ENCODE measurements at places on chromosomes 5 and 9. TPM values are rescaled to one million over a fixed set of nuclear protein-coding genes. Genes with fewer than 3 reads are reported as not detected.

- H3K27me3 ChIP-seq = peaks cover 3% of the 10 kb centered on the region
- peaks cover 20% of the 10 kb centered on the region for H3K4me1 ChIP-seq
- peak overlapping the region; percentile 95 for H3K27ac ChIP-seq
- peak overlapping the region; percentile 99 for H3K4me3 ChIP-seq
These were observed 1.2 kb downstream of the SRFBP1 start for GRCh38 chr5:121962958-121963357.

MAMDC4 gene
- 18.0 TPM for total RNA-seq

DNA sequence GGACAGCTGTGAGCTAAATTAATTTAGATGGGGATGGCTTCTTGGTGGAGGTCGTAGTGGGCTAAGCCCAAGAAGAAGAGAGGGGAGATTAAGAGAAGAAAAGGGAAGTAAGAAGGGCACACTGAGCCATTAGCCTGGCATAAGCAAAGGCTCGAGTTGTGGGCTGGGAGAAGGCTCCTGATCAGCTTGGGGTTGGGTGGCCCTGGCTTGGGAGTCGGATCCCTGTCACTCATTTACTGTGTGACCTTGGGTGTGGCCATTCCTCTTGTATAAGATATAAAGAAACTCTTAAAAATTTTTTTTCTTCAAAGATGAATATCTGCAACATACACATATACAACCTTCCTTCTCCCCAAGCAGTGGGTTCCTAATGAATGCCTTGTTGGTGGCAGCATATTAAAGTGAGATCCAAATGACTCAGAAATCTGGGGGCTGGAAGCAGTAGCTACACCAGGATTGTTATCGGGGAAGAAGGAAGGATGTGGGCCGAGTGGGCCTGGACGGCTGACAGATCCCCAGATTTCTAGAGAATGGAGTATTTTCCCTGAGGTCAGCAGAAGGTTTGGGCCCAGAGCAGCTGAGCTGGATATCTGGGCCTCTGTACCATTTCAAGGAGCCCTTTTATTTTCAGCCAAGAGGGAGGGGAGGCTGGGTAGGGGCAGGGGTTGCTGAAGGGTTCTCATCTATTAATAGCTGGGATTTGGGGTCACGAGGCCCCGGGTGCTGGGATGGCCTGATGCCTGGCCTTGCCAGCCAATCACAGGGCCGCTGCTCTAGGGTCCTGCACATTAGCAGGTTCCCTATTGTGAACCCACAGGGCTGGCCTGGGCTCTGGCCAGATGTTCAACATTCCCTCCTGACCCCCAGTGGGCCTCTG lies 52.1 kb downstream of the PPARGC1B start:
- H3K27ac ChIP-seq = no peak overlapping the region
- no peak for DNase-seq
- no peaks in the 10 kb centered on the region for H3K27me3 ChIP-seq

DNA sequence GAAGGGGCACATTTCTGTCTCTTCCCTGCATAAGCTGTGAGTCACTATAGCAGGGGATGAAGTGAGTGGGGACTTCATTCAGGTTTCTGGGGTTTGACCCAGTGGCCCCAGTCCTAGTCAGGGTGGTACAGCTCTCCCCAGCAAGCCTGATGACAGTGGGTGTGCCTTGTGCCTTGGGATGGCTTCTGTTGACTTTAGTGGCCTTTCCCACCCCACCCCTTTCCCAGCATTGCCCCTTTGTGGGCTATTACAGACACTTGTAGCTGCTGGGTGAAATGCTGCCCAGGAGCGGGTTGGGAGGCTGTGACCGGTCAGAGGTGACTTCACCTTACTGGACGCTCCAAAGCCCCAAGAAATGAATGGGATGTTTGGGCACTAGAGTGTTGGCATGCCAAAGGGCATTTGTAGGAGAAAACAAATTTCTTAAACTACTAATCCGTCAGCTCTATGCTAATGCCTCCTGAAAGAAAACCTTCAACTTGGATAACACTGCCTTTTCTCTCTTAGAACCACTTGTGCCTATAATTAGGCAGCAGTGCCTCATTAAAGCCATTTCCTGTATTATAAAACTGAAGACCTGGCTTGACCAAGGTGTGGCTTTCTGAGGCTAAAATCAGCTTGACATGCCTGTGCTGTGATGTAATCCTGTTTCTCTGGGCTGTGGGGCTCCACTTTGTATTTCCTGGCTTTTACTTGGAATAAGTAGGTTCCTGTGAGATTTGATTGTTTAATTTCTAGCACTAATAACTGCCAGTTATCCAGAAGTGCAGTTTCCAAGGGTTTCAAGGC lies 119.0 kb upstream of the SLC25A48 start:
- no peaks in the 10 kb centered on the region for H3K4me1 ChIP-seq
- peaks cover 5% of the 10 kb centered on the region for H3K27me3 ChIP-seq
- no peak overlapping the region for H3K27ac ChIP-seq
- no peaks in the 10 kb centered on the region for H3K36me3 ChIP-seq

GRCh38 chr5:158599157-158599556 lies 500.6 kb downstream of the EBF1 start:
- no peak overlapping the region for H3K27ac ChIP-seq
- H3K36me3 ChIP-seq = no peaks in the 10 kb centered on the region
- no peak for DNase-seq
- no peaks in the 10 kb centered on the region for H3K4me1 ChIP-seq
- H3K27me3 ChIP-seq = no peaks in the 10 kb centered on the region

ORM2 gene
- not detected for total RNA-seq

DNA sequence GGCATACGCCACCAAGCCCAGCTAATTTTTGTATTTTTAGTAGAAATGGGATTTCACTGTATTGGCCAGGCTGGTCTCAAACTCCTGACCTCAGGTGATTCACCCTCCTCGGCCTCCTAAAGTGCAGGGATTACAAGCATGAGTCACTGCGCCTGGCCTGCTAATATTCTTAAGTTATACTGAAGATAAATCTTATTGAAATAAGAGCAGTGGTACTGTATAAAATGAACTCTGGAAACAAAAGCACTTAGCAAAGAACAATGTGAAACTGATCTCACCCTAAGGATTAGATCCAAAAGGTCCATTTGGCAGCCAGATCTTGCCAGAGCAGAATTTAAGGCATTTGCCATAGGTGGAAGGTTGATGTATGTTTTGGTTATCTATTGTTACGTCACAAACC lies 27.1 kb downstream of the CYSTM1 start:
- H3K4me1 ChIP-seq = peaks cover 6% of the 10 kb centered on the region
- H3K27ac ChIP-seq = no peak overlapping the region
- H3K27me3 ChIP-seq = no peaks in the 10 kb centered on the region
- H3K36me3 ChIP-seq = peaks cover 6% of the 10 kb centered on the region

HTR1A gene
- total RNA-seq = not detected

TMEFF1 gene
- total RNA-seq = 0.20 TPM

DNA sequence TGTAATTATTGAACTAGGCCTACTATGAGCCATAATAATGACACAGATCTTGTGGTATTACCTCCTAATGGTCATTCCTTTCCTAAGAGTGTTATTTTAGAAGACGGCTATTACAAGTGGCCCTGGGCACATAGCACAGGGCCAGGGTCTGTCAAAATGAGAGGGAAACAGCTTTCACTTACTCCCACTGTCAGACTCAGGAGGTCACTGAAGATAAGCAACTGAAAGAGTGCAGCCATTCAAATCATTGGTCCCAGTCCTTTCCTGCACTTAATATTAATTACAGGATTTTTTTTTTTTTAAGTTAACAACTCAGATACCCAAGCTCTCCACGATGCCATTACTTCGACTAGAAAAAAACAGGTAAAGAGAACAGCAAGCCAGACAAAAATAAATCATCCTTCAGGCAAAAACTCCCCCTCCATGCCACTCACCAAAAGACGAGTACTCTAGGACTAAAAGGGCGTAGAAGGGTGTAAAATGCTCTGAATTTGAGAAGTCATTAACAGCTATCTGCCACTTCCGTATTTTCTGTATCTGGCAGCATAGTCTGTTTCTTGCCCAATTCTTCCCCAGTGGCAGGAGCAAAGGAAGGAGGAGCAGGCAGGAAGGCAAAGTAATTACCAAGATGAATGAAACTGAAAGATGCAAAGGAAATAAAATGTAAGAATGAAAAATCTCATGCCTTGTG lies 87.4 kb downstream of the ZNF608 start:
- DNase-seq = no peak
- H3K36me3 ChIP-seq = no peaks in the 10 kb centered on the region
- H3K27me3 ChIP-seq = peaks cover 24% of the 10 kb centered on the region
- H3K27ac ChIP-seq = no peak overlapping the region
- H3K4me3 ChIP-seq = no peak overlapping the region

DNA sequence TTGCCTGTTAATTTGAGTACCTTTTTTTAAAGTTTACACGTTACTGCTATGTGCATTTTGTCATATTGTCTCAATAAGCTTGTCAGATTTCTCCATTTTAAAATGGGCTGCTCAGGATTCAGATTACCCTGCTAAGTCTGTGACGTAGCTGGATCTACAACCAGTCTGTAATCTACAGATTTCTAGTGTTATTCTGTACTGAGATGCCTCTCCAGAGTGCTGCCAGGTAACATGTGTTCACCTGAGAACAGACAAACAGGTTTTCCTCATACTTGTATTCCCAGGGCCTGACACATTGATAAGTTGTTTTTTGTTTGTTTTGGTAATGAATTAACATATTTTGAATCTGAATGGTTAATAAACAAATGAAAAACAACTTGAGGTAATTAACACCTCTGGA lies 15.3 kb downstream of the RAB24 start:
- H3K4me3 ChIP-seq = no peak overlapping the region
- no peaks in the 10 kb centered on the region for H3K27me3 ChIP-seq
- no peak for DNase-seq
- H3K36me3 ChIP-seq = peaks cover 38% of the 10 kb centered on the region
- H3K27ac ChIP-seq = no peak overlapping the region

ZNF474 gene
- not detected for total RNA-seq

GOLGA1 gene
- 23.4 TPM for total RNA-seq

- no peak overlapping the region for H3K27ac ChIP-seq
- no peak overlapping the region for H3K4me3 ChIP-seq
- peaks cover 64% of the 10 kb centered on the region for H3K27me3 ChIP-seq
- peaks cover 3% of the 10 kb centered on the region for H3K4me1 ChIP-seq
These were observed 9.2 kb downstream of the CNTFR start for GRCh38 chr9:34580358-34580757.

DNA sequence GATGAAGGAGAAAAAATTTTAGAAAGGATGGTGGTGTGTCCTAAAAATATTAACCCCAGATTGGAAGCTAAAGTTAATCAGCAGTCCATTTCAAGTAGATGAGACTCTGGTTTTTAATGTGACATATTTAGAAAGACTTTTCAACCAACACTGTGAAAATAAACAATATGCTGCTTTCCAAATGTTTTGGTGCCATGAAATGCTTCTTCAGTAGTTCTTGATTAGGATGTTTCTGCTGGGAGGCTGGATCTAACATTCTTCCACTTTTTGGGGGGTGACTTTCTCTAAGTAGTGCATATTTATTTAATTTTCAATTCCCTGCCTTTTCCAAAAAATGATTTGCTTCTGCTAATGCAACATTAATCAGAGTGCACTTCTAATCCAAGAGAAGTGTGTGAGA lies 593.3 kb upstream of the DMAC1 start:
- H3K27ac ChIP-seq = no peak overlapping the region
- peaks cover 3% of the 10 kb centered on the region for H3K4me1 ChIP-seq
- H3K4me3 ChIP-seq = no peak overlapping the region
- H3K36me3 ChIP-seq = no peaks in the 10 kb centered on the region
- DNase-seq = no peak
- peaks cover 2% of the 10 kb centered on the region for H3K27me3 ChIP-seq

PCDHB14 gene
- total RNA-seq = not detected

WDR31 gene
- total RNA-seq = 0.99 TPM

IRGM gene
- 4.4 TPM for total RNA-seq

DNA sequence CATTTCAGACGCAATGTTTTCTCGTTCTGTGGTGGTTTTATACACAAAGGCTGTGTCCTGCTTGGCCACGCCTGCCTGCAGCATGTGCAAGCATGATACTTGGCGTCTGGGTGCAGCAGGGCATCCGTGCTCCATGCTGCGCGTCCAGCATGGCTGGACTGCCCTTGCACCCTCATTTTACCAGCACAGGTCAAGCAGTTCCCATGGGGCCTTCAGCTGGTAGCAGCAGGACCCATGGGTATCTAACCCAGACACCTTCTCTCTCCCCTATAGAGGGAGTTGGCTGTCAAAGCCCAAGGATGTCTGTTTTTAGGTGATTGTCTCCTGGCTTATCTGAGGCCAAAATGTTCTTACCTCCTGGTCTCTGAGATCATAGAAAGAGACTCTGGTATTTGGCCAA lies 158.3 kb upstream of the PITX1 start:
- no peaks in the 10 kb centered on the region for H3K36me3 ChIP-seq
- no peak overlapping the region for H3K27ac ChIP-seq
- peaks cover 5% of the 10 kb centered on the region for H3K4me1 ChIP-seq
- H3K27me3 ChIP-seq = peaks cover 57% of the 10 kb centered on the region
- DNase-seq = no peak

- H3K27ac ChIP-seq = peak overlapping the region; percentile 98
- peak; percentile 39 for DNase-seq
- peaks cover 1% of the 10 kb centered on the region for H3K36me3 ChIP-seq
- H3K4me3 ChIP-seq = peak overlapping the region; percentile 63
These were observed 149.2 kb upstream of the KLF9 start for GRCh38 chr9:70563431-70564204.

FCHO2 gene
- total RNA-seq = 3.4 TPM

DNA sequence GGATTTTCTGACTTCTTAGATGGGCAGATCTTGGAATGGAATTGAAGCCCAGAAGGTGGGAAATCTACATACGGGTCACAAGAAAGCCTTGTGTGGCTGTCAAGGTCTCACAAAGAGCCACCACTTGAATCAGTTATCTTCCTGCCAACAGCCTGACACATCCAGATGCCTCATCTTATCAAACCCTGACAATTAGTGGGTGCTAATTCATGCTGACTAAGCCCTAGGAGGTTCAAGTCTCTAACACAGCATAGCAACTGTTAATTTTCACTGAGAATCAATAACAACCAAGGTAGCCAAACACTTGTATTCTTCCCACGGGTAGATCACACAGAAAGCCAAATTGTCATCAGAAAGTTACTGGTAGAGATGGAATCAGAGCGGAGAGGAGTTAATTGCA lies 222.2 kb downstream of the TMEM167A start:
- no peak overlapping the region for H3K4me3 ChIP-seq
- no peak for DNase-seq
- no peak overlapping the region for H3K27ac ChIP-seq
- H3K27me3 ChIP-seq = no peaks in the 10 kb centered on the region
- no peaks in the 10 kb centered on the region for H3K36me3 ChIP-seq

DNA sequence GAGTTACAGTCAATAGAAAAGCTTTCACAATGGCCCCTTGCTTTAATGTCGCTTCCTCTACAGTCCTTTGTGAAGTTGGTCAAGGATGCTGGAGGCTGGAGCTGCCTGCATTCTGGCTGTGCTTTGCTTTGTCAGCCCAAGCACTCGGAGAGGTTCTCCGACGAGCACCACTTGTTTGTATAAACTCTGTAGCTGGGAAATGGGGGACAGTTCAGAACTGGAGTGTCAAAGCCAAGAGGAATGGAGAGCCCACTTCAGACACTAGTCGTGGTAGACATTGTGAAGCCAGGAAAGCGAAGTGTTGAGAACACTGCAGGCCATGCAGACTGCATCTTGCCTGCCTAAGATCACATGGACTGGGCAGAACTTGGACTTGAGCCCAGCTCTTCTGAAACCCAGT lies 330.3 kb downstream of the GADD45G start:
- no peaks in the 10 kb centered on the region for H3K36me3 ChIP-seq
- peaks cover 11% of the 10 kb centered on the region for H3K4me1 ChIP-seq
- H3K27ac ChIP-seq = no peak overlapping the region
- H3K4me3 ChIP-seq = no peak overlapping the region

GRCh38 chr5:103461243-103461642 lies 101.3 kb downstream of the NUDT12 start:
- H3K4me3 ChIP-seq = no peak overlapping the region
- H3K27ac ChIP-seq = no peak overlapping the region
- H3K27me3 ChIP-seq = peaks cover 7% of the 10 kb centered on the region
- no peaks in the 10 kb centered on the region for H3K4me1 ChIP-seq
- H3K36me3 ChIP-seq = no peaks in the 10 kb centered on the region

GRCh38 chr5:14222206-14222605 lies 79.1 kb downstream of the TRIO start:
- no peak overlapping the region for H3K27ac ChIP-seq
- H3K4me3 ChIP-seq = no peak overlapping the region
- H3K27me3 ChIP-seq = peaks cover 35% of the 10 kb centered on the region
- DNase-seq = no peak

FOXD4 gene
- total RNA-seq = 0.17 TPM

All from activated naive CD8-positive, alpha-beta T cell treated with anti-CD3 and anti-CD28 coated beads, Interleukin-2, amount 10 ng/mL, durations not matched to agents 7 days and 5 days (primary cell).